Fibroblast of lung (primary cell): ENCODE measurements at places on chromosomes 13 and 19.

DNA sequence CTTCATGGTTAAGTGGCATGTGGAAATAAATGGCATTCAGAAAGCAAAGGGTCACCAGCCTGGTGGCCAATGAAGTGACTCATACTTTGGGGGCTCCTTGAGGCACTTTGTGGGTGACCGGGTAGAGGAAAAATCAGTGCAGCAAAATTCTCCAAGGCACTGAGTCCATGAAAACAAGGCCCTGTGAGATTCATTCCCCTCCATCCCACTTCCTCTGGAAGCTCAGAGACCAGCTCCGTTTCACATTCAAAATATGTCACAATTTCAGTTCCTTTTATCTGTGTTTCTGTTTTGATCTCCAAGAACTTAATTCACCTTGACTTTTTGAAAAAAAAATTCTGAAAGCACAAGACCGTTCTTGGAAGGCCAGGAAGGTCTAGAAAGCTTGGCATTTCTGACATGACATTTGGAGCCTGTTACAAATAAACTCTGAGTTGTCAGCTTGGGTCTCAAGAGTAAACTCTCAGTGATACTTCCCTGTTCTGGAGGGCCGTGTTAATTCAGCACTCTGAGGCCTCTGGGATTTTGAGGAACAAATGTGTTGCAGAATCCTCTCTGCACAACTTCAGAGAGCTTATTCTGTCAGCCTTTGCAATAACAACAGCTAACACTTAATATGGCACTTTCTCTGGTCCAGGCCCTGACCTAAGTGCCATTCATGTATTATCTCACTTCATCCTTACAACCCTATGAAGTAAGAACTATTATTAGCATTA is 6.8 kb downstream of the CYSLTR2 start:
- DNase-seq = no peak

DNA sequence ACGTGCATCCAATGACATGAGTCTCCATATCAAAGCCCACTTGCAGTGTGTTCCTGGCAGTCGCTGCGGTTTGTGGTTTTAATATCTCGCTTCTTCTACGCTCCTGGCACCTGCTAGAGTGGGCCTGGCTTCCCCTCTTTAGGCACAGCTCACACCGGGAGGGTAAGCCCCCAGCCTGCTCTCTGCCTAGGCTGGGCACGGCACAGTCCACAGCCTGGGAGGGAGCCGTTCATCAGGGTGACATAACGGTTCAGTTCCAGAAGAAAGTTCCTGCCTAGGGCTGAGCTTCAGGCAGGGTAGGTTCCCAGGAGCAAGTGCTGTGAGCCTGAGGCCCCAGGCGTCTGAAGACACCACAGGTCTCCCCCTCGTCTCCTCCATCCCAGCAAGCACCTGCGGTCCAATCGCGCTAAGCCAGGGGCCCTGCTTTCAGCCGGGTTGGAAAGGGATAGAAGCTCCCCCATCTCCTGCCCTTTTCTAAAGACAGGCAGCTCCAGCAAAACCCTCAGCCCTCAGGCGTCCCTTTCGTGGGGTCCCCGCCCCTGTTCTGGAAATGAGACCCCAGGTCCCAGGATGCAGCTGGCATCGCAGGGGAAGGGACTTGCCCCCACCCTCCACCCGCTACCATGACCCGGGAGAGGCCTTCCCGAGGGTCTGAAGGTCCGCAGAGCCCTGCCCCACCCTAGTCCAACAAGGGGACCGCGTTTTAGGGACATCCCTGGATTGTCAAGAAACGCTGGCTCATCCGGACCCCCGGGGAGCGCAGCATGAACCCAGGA is 121.6 kb upstream of the ZNF507 start:
- no peak for DNase-seq

DNA sequence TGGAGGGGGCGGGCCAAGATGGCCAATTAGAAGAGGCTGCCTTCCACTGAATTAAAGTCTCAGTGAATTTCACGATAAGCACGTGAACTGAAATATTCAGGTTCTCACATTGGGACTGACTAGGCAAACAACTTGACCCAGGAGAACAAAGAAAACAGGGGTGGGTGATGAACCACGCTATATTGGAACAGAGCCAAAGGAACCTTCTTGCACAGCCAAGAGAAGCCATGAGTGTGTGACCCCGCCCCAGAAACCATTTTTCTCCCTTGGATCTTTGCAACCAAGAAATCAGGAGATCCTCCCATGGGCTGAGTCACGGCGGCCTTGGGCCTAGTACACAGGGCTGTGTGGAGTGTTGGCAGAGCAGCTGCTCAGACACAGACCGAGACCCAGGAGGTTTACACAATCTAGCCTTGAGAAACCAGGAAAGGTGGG is 36.8 kb downstream of the ERICH4 start:
- DNase-seq = no peak

- no peak for DNase-seq
Observed at GRCh38 chr13:80161896-80162295, 179.0 kb downstream of the SPRY2 start.

GRCh38 chr13:22506096-22506691 is 674.6 kb upstream of the SGCG start:
- peak; percentile 43 for DNase-seq

- DNase-seq = no peak
Observed at GRCh38 chr13:80096383-80096782, 244.5 kb downstream of the SPRY2 start.

- peak; percentile 35 for DNase-seq
Observed at GRCh38 chr19:19145684-19146608, 7.7 kb upstream of the TMEM161A start.

DNA sequence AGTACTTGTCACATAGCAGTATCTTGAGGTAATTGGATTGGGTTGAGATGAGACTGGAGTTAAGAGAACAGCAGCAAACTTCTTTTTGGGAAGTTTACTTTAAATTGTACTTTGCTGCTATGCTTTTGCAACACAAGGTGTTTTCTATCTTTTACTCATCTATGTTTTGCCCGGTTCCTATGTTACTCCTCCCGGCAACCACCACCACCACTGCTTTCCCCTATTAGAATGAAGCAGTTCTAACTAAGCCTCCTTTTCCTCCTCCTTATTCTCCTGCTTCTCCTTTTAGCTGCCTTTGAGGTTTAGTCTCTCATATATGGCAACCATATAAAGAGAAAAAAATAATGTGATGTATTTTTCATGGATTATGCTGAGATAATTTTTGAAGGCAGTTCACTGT is 233.5 kb downstream of the ITGBL1 start:
- DNase-seq = no peak

DNA sequence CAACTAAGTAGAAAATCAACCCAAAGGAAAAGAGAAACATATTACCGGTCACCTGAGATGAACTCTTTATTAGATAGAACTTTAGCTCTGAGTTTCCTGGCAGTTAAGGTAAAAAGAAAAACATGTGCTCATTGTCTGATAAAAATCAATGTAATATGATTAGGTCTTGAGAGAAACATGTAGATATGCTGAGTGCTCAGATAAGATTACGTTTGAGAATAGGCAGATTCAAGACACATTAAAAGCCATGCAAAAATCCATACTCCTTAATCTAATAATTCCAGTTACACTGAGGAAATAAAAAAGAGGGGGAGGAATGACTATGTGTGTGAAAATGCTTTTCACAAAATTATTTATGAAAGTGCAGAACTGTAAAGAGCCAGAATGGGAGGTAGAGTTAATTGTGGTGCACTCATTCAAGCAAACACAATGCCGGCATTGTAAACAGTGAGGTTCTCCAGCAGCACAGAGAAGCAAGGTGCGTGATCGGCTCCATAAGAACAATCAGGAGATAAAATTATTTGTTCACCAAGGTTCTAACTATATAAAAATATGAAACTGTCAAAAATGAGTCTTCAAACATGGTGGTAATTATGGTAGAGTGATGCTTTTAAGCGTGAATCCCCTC is 88.8 kb downstream of the MBNL2 start:
- no peak for DNase-seq

- DNase-seq = no peak
Observed at GRCh38 chr19:40337107-40337506, 11.1 kb downstream of the C19orf47 start.

GRCh38 chr13:80866921-80867320 is 526.0 kb upstream of the SPRY2 start:
- DNase-seq = no peak

DNA sequence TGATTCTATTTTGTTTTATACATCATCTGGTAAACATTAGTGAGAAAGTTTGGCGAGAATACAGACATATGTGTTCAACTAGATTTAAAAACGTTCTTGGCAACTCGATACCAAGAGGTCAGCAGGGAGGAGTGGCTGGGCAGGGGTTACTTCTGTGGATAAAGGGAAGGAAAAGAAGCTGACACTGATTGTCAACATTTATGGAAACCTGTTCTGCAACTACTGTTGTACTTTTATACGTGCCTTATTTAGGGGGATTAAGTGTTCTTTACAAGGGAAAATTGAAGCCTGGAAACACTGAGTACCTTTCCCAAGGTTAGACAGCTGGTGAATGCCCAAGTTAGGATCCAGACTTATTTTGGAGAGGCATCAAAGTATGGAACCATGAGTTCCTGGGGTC is 65.0 kb downstream of the MTUS2 start:
- no peak for DNase-seq

DNA sequence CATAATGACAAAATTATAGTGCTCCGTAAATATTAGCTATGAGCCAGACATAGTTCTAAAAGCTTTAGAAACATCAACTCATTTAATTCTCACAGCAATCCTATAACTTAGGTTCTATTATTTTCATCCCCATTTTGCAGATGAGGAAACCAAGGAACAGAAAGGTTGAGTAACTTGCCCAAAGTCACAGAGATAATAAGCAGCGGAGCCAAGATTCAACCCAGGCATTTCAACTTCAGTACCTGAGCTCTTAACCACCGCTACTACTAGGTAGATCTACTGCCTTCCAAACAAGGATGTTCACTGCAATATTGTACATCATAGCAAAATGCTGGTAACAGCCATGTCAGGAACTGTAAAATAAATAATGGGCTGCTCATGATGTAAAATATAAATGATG is 39.9 kb downstream of the ELF1 start:
- no peak for DNase-seq

GRCh38 chr19:3006075-3006767 is 22.9 kb downstream of the TLE2 start:
- no peak for DNase-seq

- DNase-seq = peak; percentile 84
Observed at GRCh38 chr19:14505488-14506239, 9.7 kb upstream of the GIPC1 start.

GRCh38 chr19:7661744-7662538 is 6.9 kb upstream of the RETN start:
- DNase-seq = no peak

- DNase-seq = peak; percentile 38
Observed at GRCh38 chr13:100434010-100434763, 154.4 kb downstream of the GGACT start.

DNA sequence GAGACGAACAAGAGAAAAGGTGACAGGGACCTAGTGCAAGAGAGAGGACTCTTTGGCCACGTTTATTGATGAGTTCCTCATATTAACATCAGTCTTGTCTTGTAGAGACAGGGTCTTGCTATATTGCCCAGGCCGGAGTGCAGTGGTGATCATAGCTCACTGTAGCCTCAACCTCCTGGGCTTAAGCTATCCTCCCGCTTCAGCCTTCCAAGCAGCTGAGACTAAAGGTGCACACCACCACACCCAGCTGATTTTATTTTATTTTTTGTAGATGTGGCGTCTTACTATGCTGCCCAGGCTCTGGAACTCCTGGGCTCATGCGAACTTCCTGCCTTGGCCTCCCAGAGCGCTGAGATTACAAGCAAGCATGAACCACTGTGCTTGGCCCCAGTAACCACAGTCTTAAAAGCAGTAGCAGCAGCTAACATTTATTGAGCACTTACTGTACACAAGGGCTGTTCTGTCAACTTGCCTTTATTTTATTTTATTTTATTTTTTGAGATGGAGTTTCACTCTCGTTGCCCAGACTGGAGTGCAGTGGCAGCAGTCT is 1.1 kb upstream of the SH2D3A start:
- DNase-seq = no peak

GRCh38 chr19:7363225-7363624 is 14.5 kb downstream of the ARHGEF18 start:
- DNase-seq = no peak

GRCh38 chr19:18539372-18539771 is 4.0 kb downstream of the FKBP8 start:
- no peak for DNase-seq

GRCh38 chr19:2462635-2463421 is 6.1 kb upstream of the LMNB2 start:
- peak; percentile 96 for DNase-seq
